ENCODE measurements at places on chromosomes 7 and 10.
A peak's percentile ranks its signal among the peaks of the same experiment; 100 is the strongest.

DNA sequence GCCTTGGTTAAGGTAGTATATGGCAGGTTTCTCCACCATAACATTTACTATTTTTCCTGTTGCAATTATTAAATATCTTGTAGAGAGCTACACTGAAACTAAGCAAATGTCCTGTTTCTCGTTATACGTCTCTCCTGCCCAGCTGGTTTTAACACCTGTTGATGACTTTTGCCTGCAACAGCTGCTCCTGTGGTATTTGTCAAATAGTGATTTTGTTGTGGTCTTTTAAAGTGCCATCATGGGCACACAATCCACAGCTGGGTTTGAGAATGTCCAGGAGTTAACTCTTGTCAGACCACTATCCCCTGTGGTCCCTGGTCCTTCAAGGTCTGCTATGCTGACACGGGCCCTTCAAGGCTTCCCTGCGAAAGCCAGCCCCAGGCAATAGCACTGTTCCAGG lies 24.9 kb upstream of the SEC61G start:
- DNase-seq = no peak

GRCh38 chr7:11760372-11760771 lies 71.6 kb downstream of the THSD7A start:
- DNase-seq = no peak

GRCh38 chr10:66144016-66144415 lies 781.8 kb upstream of the LRRTM3 start:
- DNase-seq = no peak

GRCh38 chr7:127290116-127290655 lies 37.4 kb upstream of the GRM8 start:
- no peak for DNase-seq

DNA sequence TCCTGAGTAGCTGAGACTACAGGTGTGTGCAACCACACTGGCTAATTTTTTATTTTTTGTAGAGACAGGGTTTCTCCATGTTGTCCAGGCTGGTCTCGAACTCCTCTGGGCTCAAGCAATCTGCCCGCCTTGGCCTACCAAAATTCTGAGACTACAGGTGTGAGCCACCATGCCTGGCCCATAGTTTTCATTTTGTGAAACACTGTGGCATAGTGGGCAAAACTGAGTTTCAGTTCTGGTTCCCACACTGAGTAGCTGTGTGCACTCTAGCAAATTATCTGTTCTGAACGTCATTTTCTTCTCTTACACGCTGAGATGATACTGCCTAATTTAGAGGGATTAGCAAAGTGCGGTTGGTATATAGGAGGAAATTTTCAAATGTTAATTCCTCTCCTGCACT lies 13.5 kb downstream of the ATP5MK start:
- DNase-seq = no peak

DNA sequence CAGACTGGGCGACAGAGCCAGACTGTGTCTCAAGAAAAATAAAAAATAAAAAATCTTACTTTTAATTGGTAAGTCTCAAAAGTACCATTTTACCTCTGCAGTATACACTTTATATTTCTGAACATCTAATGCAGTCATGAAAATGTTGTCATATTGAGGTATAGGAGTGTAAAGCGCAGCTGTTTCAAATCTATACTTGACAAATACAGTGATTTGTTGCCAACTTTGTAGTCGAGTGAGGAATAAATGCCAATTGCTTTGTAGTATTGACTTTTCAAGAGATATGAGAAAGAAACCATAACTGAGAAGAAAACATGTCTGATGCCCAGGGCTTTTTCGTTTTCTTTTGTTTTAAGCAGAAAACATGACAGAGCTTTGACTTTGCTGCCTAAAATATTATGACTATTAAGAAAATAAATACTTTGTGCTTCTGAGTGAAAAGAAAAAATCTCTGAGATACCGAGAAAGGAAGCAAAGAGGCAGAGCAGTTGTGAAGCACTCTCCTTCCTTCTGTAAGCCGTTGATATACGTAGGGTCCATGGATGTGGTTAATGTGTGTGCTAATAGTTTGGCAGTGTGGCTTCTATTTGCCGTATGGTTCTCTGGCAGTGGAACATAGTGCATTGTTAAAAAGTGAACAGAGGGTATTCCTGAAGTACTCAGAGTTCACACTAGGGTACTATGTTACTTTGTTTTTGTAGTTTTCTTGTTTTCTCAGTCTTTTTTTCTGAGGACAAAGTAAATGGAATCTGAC lies 38.2 kb downstream of the AVL9 start:
- DNase-seq = no peak

- no peak for DNase-seq
These were observed 24.2 kb downstream of the SORBS1 start for GRCh38 chr10:95536894-95537541.

DNA sequence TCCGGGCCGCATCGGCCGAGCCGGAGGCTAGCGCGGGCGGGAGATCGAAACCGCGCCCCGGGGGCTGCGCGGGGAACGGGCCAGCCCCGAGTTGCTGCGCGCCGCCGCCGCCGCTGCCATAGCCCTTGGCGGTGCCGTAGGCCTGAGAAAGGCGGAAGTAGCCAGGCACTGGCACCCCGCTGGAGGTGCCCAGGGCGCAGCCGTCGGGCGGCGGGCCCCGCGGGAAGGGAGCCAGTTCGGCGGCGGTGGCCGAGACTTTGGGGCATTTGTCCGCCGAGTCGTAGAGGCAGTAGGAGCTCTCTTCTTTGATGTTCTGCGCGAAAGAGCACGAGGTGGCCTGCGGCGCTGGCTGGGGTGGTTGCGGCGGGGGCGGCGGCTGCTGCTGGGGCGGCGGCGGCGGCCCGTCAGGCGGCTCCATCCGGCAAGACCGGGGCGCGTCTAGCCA lies 587 bp downstream of the HOXA10 start:
- DNase-seq = no peak

- no peak for DNase-seq
These were observed 1187.9 kb downstream of the REEP3 start for GRCh38 chr10:64708884-64709681.

DNA sequence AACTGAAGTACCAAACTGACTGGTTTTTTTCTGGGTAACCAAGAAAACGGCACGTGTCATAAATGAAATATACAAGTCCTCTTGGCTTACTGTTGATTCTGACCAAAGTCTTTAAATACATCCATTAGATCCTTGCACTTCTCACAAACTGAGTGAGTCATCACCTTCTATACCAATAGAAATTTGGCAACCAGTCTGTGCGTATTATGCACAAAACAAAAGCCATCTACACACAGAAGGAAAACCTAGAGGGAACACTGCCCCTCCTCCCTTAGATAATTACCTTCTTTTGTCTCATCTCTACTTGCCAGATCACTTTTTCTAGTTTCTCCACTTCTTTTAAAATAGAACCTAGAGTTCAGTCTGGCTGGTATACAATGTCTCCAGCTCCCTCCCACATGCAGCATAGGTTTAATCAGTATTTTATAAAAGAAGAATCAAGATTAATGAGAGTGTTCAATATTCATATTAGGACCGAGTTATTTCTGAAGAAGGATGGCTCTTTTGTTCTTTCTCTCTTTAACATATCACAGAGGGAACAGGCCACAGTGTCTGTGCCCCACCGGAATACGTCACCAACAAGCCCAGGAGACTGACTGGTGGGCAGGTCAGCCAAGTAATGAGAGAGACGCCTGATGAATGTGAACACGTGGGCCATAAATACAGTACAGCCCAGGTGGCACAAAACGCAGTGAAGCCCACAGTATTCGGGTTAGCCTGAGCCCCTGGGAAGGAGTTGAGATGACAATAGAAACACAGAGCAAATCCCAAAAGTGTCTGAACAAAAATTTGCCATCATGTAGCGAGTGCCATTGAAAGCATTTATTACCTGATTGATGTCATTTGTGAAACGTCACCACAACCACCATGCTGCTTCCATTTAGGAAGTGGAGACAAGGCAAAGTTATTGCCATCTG lies 91.3 kb downstream of the KIAA1549 start:
- no peak for DNase-seq

DNA sequence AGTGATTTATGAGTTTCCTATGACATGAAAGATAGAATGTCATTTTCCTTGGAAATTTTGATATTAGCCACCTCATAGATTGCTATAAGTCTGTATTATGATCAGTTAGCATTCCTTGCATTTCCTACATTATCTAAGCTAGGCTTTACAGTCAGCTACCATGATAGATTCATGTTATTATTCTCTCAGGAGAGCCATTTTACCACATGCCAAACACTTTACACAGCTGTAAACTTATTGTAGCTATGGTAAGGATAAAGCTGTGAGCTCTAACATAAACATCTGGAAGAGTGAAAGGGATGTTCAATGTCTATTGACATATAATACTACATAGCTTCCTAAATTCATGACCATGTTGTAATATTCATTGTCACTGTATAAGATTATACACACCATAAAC lies 608.0 kb downstream of the PHTF2 start:
- DNase-seq = no peak

- no peak for DNase-seq
These were observed 479 bp downstream of the CYP26A1 start for GRCh38 chr10:93074147-93074596.

GRCh38 chr7:100163871-100164270 lies 4.5 kb downstream of the GAL3ST4 start:
- no peak for DNase-seq

GRCh38 chr7:115973406-115973805 lies 57.2 kb downstream of the TFEC start:
- DNase-seq = no peak

- DNase-seq = no peak
These were observed 3.7 kb downstream of the PURB start for GRCh38 chr7:44881610-44882009.

GRCh38 chr7:117775801-117776200 lies 97.4 kb downstream of the CTTNBP2 start:
- no peak for DNase-seq

DNA sequence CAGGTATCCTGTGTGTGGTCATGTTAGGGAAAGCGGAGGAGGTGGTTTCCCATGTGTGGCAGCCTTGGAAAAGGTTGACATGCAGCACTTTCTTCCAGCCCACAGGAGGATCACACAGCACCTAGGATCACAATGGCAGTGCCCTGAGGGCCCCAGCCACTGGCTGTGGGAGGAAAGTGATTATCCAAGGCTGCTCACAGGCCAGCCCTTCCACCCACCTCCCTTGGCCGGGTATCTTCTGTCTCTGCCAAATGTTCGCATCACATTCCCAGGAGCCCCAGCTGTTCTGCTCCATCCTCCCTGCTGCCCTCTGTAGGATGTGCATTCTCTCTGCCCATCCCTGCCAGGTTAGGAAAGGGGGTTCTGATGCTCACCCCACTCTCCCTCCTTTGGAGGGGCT lies 2.5 kb upstream of the MLXIPL start:
- DNase-seq = no peak

DNA sequence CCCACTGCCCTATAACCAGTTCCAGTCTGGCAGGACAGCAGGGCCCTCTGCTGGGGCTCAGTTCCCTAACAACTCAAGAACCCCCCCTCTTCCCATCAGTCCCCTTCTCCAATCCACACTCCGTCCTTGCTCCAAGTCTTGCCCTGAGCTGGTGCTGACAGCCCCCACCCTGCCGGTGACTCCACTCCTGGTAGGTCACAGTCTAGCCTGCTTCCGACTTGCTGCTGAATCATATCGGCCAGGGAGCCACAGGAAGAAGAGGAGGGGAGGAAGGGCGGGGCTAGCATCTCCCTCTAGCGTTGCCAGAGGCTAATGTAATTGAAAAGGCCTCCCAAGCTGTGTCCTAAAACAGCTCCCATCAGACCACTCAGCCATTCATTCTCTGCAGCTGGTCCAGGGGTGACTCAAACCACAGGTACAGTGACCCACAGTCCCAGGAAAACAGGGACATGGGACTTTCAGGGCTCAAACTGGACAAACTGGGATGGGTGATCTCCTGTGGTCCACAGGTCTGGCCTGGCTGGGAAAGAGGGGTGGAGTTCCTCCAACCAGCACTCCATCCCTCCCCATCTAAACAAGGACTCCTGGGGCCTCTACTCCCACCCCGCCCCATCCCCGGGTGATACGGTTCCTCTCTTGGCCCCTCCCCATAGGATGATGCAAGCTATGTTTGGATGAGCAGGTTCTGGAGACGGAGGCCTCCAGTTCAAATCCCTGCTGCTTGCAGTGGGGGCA lies 158.8 kb downstream of the SH3PXD2A start:
- DNase-seq = peak; percentile 89

- DNase-seq = peak; percentile 78
These were observed 39.3 kb downstream of the CALML3 start for GRCh38 chr10:5563991-5564536.

DNA sequence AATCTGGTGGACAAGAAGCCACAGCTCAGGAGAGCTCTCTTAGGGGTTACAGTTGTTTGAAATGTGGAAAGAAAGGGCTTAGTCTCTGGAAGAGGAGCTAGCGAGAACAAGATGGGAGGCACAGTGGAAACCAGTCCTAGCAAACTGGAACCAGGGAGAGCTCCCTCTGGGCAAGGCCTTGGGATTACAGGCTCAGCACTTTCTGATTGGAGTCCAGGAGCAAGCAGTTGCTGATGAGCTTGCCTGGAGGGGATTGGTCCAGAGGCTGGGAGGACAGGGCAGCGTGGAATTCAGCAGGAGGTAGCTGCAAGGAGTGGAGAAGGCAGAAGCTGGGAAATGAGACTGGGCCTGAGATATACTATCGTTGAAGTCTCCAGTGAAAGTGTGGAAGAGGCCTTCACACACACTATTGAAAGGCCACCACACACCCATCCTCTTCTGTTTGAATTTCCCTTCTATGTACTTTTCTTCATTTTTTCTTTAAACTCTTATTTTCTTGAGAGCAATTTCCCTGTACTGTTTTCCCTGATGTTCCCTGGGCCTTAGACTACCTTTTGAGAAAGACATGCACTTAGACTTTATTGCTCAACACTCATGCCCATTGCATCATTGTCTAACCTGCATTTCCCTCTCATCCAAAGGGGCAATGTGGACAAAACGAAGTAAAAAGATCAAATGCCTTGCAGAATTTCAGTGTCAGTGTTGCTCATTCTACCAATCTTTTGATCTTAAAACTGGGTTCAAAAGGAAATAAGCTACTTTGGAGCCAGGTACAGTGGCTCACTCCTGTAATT lies 57.8 kb upstream of the LANCL2 start:
- no peak for DNase-seq

DNA sequence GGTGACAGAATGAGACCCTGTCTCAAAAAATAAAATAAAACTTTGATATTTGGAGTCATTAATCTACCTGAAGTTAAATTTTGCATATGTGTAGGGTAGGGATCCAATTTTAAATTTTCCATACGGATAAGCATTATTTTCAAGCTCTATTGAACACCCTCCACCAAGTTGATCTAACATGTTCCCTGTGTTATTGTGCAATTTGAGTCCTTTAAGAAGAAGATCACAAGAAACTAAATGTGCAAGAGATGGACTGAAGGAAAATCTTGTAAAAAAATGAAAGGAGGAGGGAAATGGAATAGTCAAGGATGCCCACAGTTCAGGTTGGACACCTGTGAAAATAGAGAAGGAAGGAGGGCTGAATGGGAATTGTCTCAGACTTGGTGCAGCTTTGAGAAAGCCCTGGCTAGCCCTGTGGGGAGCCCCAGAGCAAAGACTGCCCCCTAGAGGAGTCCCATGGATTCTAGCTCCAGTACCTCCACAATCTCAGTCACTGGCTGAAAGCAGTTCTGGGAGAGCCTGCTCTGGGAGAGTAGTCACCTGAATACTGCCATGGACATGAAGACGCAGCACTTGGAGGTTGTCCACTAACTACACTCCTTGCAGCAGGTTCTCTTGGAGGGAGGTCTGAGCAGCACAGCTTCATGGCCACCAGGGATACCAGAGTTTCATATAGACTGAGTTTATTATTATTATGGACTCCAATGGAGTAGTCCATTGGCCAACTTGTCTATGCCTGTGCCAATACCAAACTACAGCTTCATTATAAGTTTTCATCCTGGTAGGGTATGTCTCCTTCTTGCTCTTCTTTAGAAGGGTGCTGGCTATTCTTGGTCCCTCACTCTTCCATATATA lies 5.7 kb upstream of the TIAL1 start:
- peak; percentile 61 for DNase-seq

GRCh38 chr7:17099083-17099973 lies 199.1 kb upstream of the AHR start:
- DNase-seq = no peak
